ENCODE measurements at places on chromosomes 7 and 10. TPM values are rescaled to one million over a fixed set of nuclear protein-coding genes. Genes with fewer than 3 reads are reported as not detected.

The CH25H gene
- total RNA-seq: 0.25 TPM

The PTTG1IP2 gene
- not detected for total RNA-seq

The FXYD4 gene
- total RNA-seq: not detected

The IQUB gene
- total RNA-seq: 0.98 TPM

The XRCC2 gene
- 3.0 TPM for total RNA-seq

The MYL10 gene
- total RNA-seq: not detected

The SEMA3A gene
- total RNA-seq: 16.3 TPM

The PLXNA4 gene
- 16.2 TPM for total RNA-seq

The GRB10 gene
- total RNA-seq: 182 TPM

The WNT2 gene
- total RNA-seq: not detected

The GRID2IP gene
- total RNA-seq: 0.66 TPM

The APBB1IP gene
- total RNA-seq: not detected

The CYP2C8 gene
- total RNA-seq: 3.2 TPM

The UPK3B gene
- total RNA-seq: 6.5 TPM

The LRRC17 gene
- 0.34 TPM for total RNA-seq

The NIPSNAP2 gene
- total RNA-seq: 39.6 TPM

The PGAM2 gene
- 13.3 TPM for total RNA-seq

The PNLIPRP2 gene
- total RNA-seq: not detected

The HSPA12A gene
- total RNA-seq: 75.0 TPM

The ZNF107 gene
- total RNA-seq: 10.3 TPM

The MTERF1 gene
- 17.0 TPM for total RNA-seq

The ZCWPW1 gene
- total RNA-seq: 1.8 TPM

The CDK1 gene
- total RNA-seq: 10.4 TPM

The KCNK18 gene
- total RNA-seq: not detected

The KLF14 gene
- total RNA-seq: not detected

The CALY gene
- total RNA-seq: 19.8 TPM

The MNX1 gene
- total RNA-seq: 0.59 TPM

The GNAT3 gene
- total RNA-seq: 2.0 TPM

The IL15RA gene
- not detected for total RNA-seq

The DPP6 gene
- not detected for total RNA-seq

The RTKN2 gene
- 3.2 TPM for total RNA-seq

The PDGFA gene
- total RNA-seq: 7.6 TPM

The ADCY1 gene
- total RNA-seq: 51.9 TPM

The FRMD4A gene
- 70.6 TPM for total RNA-seq

The NACAD gene
- 125 TPM for total RNA-seq

The GRM8 gene
- 7.8 TPM for total RNA-seq

The PIK3AP1 gene
- 0.49 TPM for total RNA-seq

The GARIN1A gene
- total RNA-seq: 8.2 TPM

The DOCK4 gene
- 60.3 TPM for total RNA-seq

The ICA1 gene
- total RNA-seq: 9.8 TPM

The TMEM236 gene
- total RNA-seq: 0.07 TPM

The ZNF503 gene
- 5.6 TPM for total RNA-seq

The MSMB gene
- total RNA-seq: not detected

The WIPF3 gene
- 0.37 TPM for total RNA-seq

The PROSER2 gene
- total RNA-seq: not detected

The DNAH11 gene
- total RNA-seq: 0.22 TPM

The ACTL6B gene
- total RNA-seq: 95.2 TPM

The GIMAP4 gene
- not detected for total RNA-seq

All from glutamatergic neuron (in vitro differentiated cells).